Right renal pelvis (tissue), 4 donors: ENCODE measurements at places on chromosomes 5 and 9. TPM values are rescaled to one million over a fixed set of nuclear protein-coding genes. Genes with fewer than 3 reads are reported as not detected.

GRCh38 chr9:2236850-2237249, 221.7 kb downstream of the SMARCA2 start:
- DNase-seq, result no peak

DNA sequence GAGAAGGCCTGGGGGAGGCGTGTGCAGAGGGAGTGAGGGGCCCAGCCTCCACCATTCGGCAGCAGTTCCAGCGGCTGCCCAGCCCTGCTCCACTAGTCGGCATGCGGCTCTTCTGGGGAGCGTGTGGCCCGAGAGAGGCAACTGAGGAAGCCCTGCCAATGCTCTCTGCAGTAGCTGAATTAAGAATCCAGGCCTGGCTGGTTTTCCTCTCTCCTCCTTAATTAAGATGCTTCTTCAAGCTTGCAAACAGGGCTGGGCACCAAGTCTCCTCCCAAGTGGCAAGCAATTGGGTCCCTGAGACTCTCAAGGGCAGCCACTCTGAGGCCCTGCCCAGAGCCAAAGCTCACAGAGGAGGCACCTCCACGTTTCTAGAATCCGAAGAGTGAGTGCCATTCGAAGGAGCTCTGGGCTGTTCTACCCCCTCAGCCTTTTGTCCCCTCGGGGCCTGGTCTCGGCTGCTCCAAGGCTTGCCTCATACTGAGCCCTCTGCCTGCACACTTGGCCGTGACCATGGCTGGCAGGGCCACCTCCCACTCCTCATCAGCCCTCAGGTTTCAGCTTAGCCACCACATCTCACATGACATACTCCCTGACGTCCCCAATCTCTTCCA, 75.4 kb upstream of the LRRTM2 start:
- DNase-seq, result no peak

DNA sequence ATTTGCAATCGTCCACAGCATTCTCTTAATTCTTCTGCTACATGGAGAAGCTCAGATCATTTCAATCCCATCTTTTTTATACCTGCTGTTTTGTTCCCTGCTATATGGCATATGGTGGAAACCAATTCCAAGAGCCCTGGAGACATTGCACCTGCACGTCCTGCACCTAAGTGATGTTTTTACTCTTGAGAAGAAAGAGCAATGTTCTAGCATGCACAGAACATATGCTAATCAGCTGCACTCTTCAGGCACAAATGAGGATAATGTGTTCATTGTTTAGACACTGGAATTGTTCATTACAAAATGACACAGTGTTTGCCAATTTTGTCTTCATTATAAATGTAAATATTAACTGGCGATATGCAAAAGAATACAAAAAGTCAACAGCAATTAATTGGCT, 935.8 kb downstream of the TLE4 start:
- no peak for DNase-seq

- DNase-seq, result no peak
Measured at GRCh38 chr9:120778758-120779157, 14.5 kb downstream of the FBXW2 start.

GRCh38 chr5:78611126-78611605, 37.4 kb downstream of the LHFPL2 start:
- no peak for DNase-seq

DNA sequence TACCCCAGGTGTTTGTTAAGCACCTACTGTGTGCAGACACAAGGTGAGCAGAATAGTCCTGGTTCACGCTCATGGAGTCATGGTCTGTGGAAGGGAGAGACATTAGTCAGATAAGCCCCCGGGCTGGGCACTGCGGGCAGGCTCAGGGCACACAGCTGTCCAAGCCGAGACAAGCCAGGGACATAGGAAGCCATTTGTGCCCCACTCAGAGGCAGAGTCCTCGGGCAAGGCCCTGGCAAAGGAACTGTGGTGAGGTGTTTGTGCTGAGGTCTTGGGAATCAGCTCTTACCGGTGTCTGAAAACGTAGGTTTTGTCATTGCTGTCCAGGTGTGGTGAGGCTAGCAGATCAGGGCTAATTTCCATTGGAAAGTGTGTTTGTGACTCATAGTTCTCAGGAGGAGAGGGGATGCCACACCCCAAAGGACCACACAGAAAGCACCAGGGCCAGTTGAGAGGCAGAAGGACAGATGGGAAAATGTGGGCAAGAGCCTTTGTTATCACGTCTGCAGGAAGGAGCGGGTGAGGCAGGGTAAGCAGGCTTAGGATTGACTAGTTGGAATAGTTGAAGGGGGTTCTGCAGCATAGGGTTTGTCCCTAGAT, 46.1 kb upstream of the NEURL1B start:
- no peak for DNase-seq

DNA sequence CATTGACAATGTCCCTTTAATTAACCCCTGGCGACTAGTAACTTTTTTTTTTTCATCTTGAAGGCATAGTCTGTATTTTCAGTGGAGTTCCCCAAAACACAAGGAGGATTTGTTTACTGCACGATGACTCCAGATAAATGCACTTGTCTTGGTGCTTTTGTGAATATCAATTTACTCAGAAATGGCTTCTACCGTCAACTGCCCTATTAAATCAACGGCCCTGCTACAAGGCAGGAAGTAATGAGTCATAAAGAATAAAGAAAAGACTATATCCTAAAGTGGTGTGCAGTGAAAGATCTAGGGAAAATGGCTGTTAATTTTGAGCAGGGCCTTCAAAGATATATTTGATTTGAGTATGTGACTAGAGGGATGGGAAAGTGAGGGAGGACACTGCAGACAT, 388.3 kb upstream of the CHD1 start:
- DNase-seq, result no peak

PCDHGC4 gene
- 3.4 TPM for polyA plus RNA-seq

GRCh38 chr5:169757016-169757415, 119.9 kb downstream of the DOCK2 start:
- DNase-seq, result no peak

GRCh38 chr9:126514037-126514821, 99.5 kb upstream of the LMX1B start:
- DNase-seq, result no peak
